ENCODE measurements at places on chromosomes 6 and 20.

DNA sequence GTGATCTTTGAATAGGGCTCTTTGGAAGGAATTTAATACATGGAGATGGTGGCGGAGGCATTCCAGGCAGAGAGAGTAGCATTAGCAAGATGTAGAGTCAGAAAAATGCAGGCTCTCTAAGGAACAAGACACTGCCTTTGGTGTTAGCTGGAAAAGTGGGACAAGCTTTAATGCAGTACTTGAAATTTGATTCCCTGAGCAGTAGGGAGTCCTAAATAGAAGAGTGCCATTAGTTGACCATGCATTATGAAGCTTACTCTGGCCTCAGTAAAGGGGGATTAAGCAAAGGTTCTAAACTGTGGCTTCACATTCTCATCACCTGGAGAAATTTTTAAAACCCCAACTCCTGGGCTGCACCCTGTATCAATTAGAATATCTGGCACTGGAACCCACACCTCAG is 494.8 kb upstream of the SOX4 start:
- no peak for DNase-seq

GRCh38 chr6:15368186-15368585 is 122.3 kb downstream of the JARID2 start:
- DNase-seq, result no peak

GRCh38 chr6:65064844-65065243 is 642.2 kb downstream of the EYS start:
- no peak for DNase-seq

DNA sequence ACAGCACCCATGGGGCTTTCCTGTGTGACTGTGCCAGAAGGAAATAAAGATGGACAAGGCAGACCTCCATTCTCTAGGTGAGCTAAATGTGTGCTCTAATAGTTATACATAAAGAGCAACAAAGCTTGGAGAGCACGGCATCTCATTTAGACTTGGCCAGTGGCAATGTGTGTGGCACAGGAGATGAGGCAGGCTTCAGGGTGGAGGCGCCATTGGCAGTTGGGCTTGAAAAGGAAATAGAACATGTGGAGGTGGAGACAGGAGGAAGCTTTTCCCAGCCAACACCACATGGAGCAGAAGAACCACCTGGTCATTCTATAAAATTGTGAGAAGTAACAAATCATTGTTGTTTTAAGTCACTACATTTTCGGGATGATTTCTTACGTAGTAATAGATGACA is 3.6 kb upstream of the RALY start:
- DNase-seq, result no peak

GRCh38 chr6:54970337-54970736 is 123.8 kb downstream of the FAM83B start:
- no peak for DNase-seq

GRCh38 chr20:62928246-62928939 is 2.1 kb upstream of the DIDO1 start:
- DNase-seq, result no peak

DNA sequence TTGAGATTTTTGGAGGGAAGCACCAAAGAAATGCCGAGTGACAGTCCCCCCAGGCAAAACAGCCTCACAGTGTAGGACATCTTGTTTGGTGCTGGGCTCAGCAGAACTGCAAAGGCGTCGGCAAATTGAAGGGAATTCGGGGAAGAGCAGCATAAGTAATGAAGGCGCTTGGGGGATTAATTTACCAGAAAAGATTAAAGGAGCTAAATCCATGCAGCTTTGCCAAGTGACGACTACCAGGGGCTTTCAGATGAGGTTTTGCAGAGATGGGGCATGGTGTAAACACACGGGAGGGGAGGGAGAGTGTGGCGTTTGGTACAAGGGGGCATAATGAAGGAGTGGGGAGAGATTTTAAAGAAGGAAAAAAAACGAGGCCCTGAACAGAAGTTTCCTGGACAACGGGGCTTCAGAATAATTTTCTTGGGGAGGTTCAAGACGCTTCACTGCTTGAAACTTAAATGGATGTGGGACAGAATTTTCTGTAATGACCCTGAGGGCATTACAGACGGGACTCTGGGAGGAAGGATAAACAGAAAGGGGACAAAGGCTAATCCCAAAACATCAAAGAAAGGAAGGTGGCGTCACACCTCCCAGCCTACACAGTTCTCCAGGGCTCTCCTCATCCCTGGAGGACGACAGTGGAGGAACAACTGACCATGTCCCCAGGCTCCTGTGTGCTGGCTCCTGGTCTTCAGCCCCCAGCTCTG is 45.4 kb upstream of the CDH22 start:
- no peak for DNase-seq
